Posterior cingulate gyrus (tissue), 11 donors: ENCODE measurements at places on chromosomes 11 and 22.

DNA sequence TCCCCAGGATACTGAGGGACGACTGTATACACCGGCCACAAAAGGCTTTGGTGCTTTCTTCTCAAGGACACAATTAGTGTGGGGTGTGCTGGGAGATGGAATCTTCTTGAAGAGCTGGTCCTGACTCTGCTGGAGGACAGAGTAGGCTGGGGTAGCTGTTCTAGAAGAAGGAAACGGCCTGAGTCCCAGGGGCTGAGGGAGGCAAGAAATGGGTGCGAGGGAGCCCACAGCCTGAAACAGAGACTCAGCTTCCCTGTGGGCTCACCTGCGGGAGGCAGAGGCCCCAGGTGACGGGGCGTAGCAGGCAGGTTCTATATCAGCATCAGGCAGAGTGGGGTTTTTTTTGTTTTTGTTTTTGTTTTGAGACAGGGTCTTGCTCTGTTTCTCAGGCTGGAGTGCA lies 36.6 kb downstream of the PARVG start:
- no peak for DNase-seq

GRCh38 chr11:130078080-130078479 lies 8.4 kb downstream of the APLP2 start:
- DNase-seq: no peak

DNA sequence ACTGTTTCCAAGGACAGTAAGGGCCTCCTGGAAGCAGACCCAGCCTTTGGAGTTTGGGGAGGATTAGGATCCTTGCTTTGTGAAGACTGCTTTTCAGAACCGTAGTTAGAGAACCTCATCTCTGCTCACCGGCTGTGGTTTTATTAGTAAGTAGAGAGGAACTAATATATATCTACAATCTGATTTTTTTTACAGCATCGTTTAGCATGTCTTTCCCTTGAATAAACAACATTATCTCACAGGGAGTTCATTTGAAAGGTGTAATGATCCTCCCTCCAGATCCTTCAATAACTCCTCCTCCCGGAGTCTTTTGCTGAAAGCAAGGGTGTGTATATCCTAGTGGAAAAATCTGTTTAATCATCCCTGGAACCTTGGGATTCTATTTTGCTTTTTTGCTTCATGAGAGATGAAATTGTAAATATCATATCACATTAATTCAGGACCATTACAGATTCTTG lies 132.7 kb downstream of the DBX1 start:
- no peak for DNase-seq

GRCh38 chr11:110801328-110801727 lies 89.1 kb upstream of the ARHGAP20 start:
- DNase-seq: no peak

DNA sequence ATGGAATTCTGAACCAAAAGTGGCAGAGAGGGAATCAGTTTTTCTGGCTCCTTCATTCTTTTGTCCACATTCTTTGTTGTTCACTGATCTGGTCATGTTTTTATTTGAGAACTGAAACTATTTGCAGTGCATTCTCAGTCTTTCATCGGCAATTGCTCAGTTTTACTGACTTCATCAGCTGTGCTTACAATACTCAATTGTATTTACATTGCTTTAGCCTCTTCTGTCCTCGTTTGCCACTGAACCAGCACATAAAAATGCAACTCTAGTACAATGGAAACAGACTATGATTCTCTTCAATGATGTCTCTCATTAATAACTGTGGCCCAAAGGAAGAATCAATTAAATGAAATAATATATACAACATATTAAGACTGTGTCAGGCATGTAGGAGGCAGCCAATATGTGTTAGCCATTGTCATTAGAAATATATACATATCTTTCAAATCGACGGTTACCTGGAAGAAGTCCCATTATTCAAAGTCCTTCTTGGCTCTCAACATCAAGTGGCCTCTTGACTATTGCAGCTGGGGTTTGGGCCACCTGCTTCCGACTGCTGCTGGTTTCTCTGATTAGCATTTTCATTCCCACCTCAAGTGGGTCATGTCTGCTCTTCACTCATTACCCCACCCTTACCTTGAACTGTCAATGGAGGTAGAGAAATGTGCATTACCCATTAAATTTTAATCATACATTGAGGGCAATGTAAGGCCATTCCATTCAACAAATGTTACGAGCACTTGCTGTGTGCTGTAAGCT lies 600.1 kb downstream of the INSC start:
- no peak for DNase-seq

DNA sequence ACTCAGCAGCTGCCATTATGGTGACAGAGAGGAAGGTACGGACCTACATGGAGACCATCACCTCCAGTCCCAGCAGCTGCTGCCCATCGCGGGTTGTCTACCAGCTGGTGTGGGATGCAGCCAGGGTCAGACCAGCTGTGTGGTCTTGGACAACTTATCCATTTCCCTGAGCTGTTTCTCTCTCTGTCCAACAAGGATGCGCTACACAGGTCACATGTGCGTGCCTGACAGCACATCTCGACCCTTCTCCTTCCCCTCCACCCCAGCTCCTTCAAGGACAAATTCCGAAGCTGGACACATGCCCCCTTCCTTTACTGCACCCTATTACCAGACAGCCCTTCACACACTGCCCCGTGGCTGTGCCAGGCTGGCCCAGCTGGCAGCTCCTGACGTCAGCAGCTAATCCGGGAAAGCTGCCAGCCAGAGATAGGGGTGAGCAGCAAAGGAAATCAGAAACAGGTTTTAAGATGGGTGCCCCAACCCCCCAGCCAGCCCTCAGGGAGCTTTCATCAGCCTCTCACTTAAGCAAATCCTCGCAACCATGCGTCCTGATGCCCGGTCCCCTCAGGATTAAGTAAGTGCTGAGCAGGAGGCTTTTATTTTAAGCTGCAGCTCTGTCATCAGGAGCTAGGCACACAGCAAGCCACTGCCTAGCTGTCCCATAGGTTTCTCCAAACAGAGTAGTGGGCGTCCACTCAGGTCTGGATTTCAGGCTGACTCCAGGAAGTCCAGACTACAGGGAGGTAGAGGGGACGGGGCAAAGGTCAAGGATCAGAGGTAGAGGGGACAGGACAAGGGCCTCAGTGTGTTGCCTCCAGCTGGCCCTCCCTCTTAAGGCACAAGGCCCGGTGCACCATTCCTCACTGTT lies 20.3 kb downstream of the TEF start:
- DNase-seq: peak; percentile 97

GRCh38 chr11:63613517-63614135 lies 607 bp downstream of the PLAAT3 start:
- DNase-seq: peak; percentile 86

DNA sequence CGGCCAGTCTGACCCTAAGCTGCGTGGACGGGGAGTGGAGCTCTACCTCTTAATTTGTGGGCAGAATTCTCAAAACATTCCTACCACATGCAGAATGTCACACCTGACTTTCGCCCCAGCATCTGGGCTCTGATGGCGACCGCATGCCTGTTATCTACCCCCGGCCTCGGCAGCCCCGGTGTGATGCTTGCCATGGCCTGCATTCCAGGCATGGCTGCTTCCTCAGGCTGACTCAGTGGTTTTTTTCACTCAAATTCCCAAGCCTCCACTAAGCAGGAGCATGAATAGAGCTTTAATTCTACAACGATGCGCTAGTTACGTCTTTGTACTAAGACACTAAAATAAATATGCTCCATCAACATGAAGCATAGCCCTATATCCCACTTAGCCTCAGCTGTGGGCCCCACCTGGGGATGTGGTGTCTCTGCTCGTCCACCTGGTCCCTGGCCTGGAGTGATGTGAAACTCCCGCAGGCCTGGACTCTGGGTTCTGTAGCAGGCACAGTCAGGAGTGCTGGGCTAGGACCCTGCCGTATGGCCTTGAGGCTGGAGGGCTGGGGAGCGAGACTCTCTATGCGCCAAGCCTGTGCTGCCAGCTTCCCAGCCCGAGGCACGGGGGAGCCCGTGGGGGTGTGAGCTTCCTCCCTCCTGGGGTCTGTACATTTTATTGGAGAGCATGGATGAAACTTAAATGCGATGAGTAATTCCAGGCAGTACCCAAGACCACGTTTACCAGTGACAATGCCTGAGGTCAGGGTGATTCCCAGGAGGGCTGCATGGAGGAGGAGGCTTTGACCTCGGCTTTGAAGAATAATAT lies 153.2 kb downstream of the CTTN start:
- peak; percentile 81 for DNase-seq

DNA sequence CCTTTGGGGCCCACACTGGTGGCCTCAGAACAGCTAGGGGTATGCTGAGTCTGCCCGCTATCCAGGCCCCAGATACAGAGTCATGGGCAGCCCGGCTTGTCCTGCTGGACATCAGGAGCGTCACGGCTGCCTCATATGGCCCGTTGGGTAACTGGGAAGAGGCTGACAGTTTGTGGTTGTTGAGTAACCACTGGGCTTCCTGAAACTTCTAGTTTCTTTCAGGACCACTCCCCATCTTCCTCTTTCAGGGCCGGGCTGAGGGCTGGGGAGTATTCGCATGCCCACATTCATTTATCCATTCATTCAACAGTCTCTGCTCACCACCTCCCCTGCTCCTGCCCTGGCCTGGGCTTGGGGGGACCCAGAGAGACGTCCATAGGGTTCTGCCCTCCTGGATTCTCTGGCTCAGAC lies 13.4 kb upstream of the P2RY2 start:
- no peak for DNase-seq

GRCh38 chr22:38233427-38233826 lies 31.6 kb downstream of the MAFF start:
- DNase-seq: no peak

DNA sequence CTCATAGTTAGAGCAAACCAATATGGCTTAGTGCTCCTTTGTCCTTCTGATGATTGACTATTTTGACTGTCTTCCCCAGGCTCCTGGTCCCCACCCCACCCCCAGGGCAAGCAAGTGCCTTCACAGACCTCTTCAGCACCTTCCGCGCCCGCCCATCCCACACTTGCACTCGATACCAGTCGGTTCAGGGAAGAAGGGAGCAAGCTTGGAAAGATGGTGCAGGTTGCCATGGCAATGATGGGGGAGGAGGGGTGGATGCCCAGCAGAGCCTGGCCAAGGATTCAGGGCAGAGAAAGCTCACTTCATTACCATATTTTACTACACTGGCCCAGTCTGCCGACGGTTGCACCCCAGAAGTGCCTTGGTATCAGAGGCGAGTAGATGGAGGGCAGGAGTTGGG lies 2.2 kb downstream of the TMEM132A start:
- DNase-seq: no peak

- DNase-seq: no peak
Observed at GRCh38 chr11:111107501-111107900, 138.0 kb upstream of the POU2AF2 start.

GRCh38 chr22:31340765-31341247 lies 5.3 kb downstream of the PATZ1 start:
- DNase-seq: no peak

GRCh38 chr11:107337917-107338316 lies 119.7 kb downstream of the CWF19L2 start:
- DNase-seq: no peak

GRCh38 chr11:17952487-17952886 lies 60.4 kb downstream of the SERGEF start:
- DNase-seq: no peak

DNA sequence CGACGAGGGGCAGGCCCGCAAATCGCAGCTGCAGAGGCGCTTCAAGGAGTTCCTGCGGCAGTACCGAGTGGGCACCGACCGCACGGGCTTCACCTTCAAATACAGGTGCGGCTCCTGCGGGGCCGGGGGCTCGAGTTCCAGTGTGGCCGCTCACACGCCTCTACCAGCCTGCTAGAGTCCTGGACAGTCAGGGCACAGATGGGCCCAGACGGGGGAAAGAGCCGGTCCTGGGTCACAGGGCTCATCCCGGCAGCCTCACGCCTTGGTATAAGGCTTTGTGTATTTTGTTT lies 506 bp downstream of the MCM5 start:
- no peak for DNase-seq

DNA sequence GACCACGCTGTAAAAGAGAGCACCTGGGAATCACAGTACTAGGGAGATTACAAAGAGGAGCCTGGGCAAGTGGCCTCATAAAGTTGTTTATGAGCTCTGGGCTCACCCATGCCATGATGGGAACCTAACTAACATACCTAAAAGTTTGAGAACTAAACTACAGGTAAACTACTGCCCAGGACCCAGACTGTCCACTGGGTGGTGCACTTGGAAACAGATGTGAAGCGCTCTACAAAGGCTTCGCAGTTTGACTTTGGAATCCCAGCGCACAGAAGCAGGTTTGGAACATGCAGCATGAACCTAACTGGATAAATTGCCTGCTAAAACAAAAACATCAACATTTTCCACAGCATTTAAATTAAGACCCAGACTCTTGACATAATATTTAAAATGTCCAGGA lies 418.6 kb downstream of the FAM181B start:
- DNase-seq: no peak

- DNase-seq: no peak
Observed at GRCh38 chr11:44270403-44271273, 39.3 kb downstream of the ALX4 start.

- DNase-seq: no peak
Observed at GRCh38 chr22:45453764-45454163, 40.3 kb downstream of the RIBC2 start.

DNA sequence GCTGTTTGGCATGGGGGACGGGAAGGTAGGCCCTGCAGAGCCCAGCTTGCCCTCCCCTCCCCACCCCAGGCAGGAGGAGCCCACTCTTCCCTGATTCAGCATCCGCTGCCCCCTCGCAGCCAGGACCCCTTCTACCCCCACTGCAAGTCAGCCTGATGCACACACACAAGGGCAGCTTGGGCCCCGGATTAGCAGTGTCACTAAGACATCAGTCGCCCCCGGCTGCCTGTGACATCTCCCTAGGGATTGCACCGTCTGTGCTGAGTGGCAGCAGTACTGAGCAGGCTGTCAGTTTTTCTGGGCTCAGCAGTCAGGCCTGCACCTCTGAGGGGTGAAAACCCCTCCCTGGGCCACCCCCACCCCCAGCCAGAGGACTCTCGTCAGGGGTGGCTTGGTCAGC lies 30.4 kb upstream of the SYT7 start:
- DNase-seq: no peak

- DNase-seq: no peak
Observed at GRCh38 chr22:20729194-20729593, 44.7 kb upstream of the SERPIND1 start.

- DNase-seq: no peak
Observed at GRCh38 chr11:46451759-46452158, 60.2 kb upstream of the CHRM4 start.
